ENCODE measurements at places on chromosomes 5 and 9.

DNA sequence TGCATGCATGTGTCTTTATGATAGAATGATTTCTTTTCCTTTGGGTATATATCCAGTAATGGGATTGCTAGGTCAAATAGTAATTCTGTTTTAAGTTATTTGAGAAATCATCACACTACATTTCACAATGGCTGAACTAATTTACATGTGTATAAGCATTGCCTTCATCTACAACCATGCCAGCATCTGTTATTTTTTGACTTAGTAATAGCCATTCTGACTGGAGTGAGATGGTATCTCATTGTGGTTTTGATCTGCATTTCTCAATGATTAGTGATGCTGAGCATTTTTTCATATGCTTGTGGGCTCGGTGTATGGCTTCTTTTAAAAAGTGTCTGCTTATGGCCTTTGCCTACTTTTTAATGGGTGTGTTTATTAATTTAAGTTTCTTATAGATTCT, 102.3 kb upstream of the CCDC112 start:
- no peak overlapping the region for H3K4me3 ChIP-seq
- peaks cover 13% of the 10 kb centered on the region for H3K4me1 ChIP-seq
- H3K36me3 ChIP-seq, result no peaks in the 10 kb centered on the region

- no peaks in the 10 kb centered on the region for H3K36me3 ChIP-seq
- no peak for DNase-seq
- H3K27me3 ChIP-seq, result no peaks in the 10 kb centered on the region
- peaks cover 16% of the 10 kb centered on the region for H3K4me1 ChIP-seq
- H3K4me3 ChIP-seq, result no peak overlapping the region
These were observed 4.3 kb upstream of the AHRR start for GRCh38 chr5:317086-317811.

DNA sequence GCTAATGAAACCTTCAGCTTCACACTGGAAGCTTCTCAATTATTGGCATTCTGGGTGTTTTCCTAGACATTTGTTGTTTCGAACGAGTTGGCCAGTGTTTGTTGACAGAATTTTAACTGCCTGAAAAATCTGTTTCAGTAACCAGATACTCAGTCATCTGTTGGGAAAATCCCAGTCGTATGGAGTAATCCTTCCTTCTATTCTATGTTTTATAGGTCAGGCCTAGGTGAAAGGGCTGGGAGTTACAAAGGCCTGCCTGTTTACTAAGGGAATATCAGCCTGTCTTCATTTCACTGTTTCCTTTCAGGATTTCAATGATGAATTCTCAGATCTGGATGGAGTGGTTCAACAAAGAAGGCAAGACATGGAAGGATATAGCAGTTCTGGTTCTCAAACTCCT, 59.9 kb downstream of the GRAMD2B start:
- H3K27me3 ChIP-seq, result no peaks in the 10 kb centered on the region
- H3K4me1 ChIP-seq, result peaks cover 21% of the 10 kb centered on the region
- H3K36me3 ChIP-seq, result no peaks in the 10 kb centered on the region
- no peak for DNase-seq
- peak overlapping the region; percentile 73 for H3K27ac ChIP-seq

- H3K36me3 ChIP-seq, result no peaks in the 10 kb centered on the region
- no peak overlapping the region for H3K4me3 ChIP-seq
- DNase-seq, result no peak
- H3K27ac ChIP-seq, result no peak overlapping the region
- H3K27me3 ChIP-seq, result no peaks in the 10 kb centered on the region
These were observed 434.7 kb upstream of the ZNF608 start for GRCh38 chr5:125181159-125181558.

- no peak overlapping the region for H3K4me3 ChIP-seq
- no peaks in the 10 kb centered on the region for H3K27me3 ChIP-seq
- no peak for DNase-seq
- no peaks in the 10 kb centered on the region for H3K36me3 ChIP-seq
- no peak overlapping the region for H3K27ac ChIP-seq
These were observed 25.9 kb downstream of the CCDC171 start for GRCh38 chr9:15578714-15579113.

GRCh38 chr9:124766815-124767554, 4.1 kb downstream of the NR6A1 start:
- H3K27me3 ChIP-seq, result no peaks in the 10 kb centered on the region
- H3K4me1 ChIP-seq, result peaks cover 22% of the 10 kb centered on the region
- no peaks in the 10 kb centered on the region for H3K36me3 ChIP-seq
- no peak overlapping the region for H3K27ac ChIP-seq

- H3K4me1 ChIP-seq, result no peaks in the 10 kb centered on the region
- no peaks in the 10 kb centered on the region for H3K27me3 ChIP-seq
- H3K27ac ChIP-seq, result no peak overlapping the region
These were observed 60.6 kb downstream of the CYFIP2 start for GRCh38 chr5:157326440-157327005.

GRCh38 chr5:180069589-180070247, 1.8 kb downstream of the RNF130 start:
- peak overlapping the region; percentile 96 for H3K27ac ChIP-seq
- H3K36me3 ChIP-seq, result no peaks in the 10 kb centered on the region
- H3K4me3 ChIP-seq, result peak overlapping the region; percentile 92
